ENCODE measurements at places on chromosomes 5 and 9.

DNA sequence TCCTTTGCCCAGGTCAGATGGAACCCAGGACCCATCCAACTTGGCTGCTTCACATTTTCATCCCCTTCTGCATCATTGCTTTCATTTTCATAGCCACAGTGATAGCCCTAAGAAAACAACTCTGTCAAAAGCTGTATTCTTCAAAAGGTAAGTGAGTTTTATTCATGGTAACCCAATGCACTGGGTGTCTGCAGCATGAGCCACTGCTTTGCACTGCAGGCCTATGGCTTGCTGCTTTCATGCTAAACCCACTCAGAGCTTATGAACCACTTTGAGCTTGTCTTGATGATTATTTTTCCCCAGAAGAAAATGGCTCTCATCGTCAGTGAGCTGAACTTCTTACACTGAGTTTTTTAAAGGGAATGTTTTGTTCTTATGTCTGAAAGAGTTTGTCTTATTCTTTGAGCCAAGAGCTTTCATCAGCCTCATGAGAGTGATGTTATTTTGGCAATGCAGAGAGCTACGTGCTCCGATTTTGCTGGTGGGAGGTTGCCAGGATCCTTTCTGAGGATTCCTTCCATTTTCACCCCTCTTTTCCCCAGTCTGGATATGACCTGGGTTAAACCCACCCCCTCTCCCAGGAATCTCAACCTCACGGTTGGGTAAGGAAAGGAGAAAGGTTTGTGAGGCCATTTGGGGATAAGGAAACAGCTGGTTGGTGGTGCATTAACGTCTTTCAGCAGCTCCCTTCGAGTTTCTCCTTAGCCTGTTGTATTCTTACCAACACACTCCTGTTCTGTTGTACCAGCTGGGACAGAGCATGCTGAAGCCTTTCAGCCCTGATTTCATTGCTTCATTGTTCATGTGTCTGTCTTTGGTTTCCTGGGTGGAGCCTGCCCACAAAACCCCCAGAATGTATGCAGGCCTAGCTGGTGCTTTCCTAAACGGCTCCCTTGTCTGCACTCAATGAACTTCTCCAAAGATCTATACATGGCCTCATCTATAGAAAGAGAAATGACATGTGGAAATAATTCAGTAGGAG, 47.6 kb downstream of the PDCD1LG2 start:
- DNase-seq, result peak; percentile 74

- no peak for DNase-seq
Measured at GRCh38 chr9:137175345-137175961, 3.6 kb upstream of the TMEM210 start.

GRCh38 chr9:97431549-97432143, 19.8 kb downstream of the TDRD7 start:
- no peak for DNase-seq

DNA sequence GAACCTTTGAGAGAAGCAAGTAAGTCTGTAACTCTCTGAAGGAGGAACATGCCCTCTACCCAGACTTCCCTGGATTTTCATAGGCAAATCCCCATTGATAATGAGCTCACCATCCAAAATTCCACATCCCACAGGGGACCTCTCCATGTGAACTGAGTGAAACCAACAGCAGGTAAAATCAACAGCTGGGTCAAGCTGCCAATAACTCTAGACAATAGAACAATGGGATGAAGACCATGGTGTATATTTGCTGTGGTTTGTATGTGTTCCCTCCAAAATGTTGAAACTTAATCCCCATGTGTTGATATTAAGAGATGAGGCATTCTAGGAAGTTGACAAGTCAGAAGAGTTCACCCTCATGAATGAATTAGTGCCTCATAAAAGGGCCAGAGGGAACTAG, 110.2 kb upstream of the MYO10 start:
- no peak for DNase-seq

DNA sequence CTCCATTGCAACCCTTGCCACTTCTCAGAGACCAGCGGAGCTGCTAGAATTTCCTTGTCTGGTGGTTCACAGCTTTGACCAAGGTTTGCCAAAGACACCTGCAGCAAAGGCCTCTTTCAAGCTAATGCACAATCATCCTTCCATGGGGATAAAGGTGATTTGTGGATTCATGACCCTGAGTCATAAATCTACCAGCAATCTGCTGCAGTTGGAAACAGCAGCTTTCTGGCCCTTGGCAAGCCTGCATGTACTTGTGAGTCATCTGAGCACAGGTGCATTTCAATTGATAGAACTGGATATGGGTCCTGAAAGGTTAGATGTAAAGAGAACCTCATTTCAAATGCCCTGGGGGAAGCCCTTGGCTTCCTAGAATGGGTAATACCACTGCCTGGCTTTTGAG, 21.6 kb upstream of the TCF7 start:
- no peak for DNase-seq

- DNase-seq, result no peak
Measured at GRCh38 chr9:72839085-72839484, 113.8 kb downstream of the ALDH1A1 start.

- DNase-seq, result no peak
Measured at GRCh38 chr5:71957292-71957898, 149.9 kb upstream of the MAP1B start.

GRCh38 chr5:154058055-154059038, 19.6 kb downstream of the MFAP3 start:
- DNase-seq, result no peak

GRCh38 chr9:27247756-27248155, 49.2 kb downstream of the EQTN start:
- DNase-seq, result no peak

DNA sequence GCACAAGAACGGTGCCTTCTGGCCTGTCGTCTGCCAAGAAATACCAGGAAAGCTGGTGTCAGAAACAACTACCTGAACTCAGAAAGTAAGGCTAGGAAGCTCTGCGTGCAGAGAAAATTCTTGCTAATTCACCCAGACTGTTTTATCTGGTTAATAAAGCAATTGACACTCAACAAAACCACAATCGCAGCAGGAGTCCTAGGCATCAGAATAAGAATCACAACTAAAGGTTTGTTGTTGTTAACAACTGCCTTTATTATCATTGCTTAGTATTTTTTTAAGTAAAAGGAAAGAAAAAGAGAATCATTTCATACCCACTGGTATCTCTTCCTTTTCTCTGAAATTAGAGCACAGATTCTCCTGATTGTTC, 3.9 kb upstream of the ISL1 start:
- no peak for DNase-seq

DNA sequence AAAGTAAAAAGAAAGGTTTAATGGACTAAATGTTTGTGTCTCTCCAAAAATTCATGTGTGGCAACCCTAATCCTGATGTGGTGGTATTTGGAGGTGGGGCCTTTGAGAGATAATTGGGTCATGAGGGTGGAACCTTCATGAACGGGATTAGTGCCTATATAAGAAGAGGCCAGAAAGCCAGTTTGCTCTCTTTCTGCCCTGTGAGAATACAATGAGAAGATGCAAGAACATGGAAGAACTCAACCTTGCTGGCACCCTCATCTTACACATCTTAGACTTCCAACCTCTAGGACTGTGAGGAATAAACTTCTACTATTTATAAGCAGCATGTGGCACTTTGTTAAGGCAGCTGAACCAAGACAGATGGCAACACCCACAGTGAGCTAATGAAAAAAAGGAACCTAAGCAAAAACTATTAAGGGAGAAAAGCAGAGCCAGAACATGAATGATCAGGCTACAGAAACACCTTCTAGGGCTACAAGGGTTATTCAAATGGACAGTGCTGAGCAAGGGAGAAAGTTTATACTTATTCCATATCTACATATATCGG, 159.5 kb downstream of the PLK2 start:
- no peak for DNase-seq

DNA sequence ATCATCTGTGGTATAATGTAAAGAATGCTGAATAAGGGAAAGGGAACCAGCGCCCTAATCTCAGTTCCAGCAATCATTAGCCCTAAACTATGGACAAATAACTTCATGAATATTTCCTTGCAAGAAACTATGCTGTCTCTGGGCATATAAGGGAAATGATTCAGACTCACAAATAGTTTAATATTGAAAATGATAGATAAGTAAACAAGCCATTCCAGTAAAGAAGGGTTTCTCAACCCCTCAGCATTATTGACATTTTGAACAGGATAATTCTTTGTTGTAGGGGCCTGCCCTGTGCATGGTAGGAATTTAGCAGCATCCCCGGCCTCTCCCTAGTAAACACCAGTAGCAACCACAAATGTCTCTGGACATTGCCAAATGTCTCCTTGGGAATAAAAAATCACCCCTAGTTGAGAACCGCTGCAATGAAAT, 23.8 kb downstream of the C5 start:
- DNase-seq, result no peak

GRCh38 chr9:115229496-115229895, 111.5 kb upstream of the TNC start:
- DNase-seq, result no peak

DNA sequence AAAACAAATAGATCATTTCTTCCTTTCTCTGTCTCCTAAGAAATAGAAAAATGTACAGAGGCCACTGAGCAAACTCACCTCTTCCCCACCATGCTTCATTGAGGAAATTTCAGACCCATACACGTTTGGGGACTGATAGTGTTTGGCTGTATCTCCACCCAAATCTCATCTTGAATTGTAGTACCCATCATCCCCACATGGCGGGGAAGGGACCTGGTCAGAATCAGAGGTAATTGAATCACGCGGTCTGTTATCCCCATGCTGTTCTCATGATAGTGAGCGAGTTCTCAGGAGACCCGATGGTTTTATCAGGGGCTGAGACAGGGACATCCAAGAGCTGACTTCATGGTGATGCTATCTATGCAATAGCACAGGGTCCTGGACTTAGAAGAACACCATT, 1655.8 kb downstream of the MAT2B start:
- DNase-seq, result no peak

- DNase-seq, result no peak
Measured at GRCh38 chr5:54090495-54091120, 219.8 kb downstream of the ARL15 start.

DNA sequence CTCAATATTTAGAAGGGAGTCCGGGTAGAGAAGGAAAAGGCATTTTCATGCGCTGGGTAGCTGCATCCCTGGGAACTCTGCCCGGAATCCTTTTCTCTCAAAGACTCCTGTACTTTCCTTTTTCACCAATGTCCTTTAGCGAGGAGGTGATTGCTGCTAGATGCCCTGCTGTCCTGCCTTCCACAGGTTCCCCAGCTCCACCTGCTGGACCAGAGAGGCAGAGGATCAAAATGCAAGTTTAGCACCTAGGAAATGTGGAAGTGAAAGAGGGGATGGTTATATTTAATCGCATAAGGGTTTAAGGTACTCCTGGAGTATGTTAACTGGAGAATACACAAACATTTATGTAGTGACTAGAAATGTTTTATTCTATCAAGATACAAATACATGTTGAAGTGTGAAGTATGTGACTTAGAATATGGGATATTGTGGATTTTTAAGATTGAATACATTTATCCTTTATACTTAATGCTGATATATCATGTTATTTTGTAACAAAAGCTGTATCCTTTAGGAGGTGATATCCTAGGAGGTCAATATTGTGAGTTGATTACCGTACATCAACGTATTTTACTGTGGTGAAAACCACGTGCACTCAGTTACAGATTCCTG, 145.7 kb downstream of the ARHGAP26 start:
- no peak for DNase-seq

DNA sequence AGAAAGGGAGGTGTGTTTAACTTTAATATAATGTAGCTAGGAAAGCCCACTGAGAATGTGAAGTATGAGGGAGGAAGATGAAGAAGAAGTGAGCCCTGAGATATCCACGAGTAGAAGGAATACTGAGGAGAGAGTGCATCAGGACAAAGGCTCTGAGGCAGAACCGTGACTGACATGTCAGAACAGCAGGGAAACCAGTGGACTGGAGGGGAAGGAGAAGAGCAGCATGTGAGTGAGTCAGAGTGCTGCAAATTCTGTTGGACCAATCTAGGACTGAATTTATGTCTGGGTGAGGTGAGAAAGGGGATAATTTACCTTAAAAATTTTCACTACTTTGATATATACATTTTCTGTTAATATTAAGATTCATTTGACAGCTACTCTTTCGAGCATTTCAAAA, 110.3 kb downstream of the ST8SIA4 start:
- no peak for DNase-seq

GRCh38 chr9:135664266-135664665, 1.2 kb downstream of the LCN9 start:
- DNase-seq, result no peak

DNA sequence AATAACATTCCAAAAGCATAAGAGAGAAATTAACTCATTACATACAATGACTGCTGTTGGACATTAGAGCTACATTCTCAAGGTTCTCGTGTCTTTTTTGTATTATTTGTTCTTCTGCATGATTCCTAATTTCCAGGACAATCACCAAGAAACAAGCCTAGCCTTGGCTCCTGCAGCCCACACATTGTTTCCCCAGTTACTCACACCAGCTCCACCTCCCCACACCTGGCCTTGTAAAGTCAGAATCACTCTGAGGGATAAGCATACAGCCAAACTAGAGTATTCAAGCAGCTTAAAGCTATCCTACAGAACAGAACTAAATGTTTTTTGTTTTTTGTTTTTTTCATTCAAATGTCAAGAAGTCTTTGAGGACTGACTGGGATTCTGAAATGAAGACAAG, 189.2 kb downstream of the HINT1 start:
- DNase-seq, result no peak

- no peak for DNase-seq
Measured at GRCh38 chr5:102153003-102153759, 142.9 kb downstream of the SLCO4C1 start.

DNA sequence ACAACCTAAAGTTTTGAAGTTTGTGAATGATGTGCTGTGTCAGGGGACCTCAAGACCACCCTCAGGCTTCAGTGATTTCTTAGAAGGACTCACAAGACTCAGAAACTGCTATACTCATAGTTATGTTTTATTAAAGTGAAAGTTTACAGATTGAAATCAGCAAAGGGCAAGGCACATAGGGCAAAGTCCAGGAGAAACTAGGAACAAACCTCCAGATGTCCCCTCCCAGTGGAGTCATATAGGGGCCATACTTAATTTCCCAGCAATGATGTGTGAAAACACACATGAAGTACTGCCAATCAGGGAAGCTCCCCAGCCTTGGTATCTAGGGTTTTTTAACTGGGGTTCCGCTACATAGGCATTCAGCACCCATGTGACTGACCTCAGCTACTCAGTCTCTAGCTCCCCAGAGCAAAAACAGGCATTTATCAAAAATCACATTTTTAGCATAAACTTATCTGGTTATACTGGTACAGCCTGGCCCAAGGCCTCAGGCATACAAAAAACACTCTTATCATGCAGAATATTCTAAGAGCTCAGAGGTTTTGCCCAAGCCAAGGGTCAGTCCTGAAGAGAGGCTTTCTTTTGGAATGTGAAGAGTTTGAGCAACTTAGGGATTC, 74.7 kb upstream of the ANKRD55 start:
- DNase-seq, result no peak

DNA sequence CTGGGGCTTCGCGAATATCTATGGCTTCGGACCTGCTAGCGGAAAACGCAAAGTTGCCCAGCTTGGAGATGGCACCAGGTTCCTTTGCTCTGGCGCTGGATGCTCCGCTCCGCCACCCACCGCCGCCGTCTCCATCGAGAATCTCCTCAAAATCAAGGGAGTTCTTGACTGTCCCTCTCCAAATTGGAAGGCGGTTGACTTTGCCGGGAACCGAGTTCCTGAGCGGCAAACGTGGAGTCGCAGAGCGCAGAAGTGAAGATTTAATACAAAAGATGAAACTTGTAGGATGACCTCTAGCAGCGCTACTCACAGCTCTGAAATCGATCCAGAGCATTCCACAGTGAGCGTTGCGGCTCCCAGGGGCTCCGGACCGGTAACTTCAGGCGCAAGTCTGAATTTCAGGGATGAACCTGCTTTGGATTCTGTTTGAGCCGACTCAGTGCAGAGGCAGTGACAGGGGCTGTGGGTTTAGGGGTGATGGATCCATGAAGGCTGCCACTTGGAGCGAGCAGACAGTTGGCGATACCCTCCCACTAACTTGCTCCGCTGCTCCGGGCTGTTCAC, 1641.5 kb upstream of the C9orf72 start:
- DNase-seq, result no peak

All from CD4-positive, alpha-beta T cell treated with Interleukin-10 for 1 hour (primary cell).